T-helper 2 cell treated with Interferon-gamma antibody and Interleukin-4, amounts not matched to agents 5 μg/mL and 100 μg/mL, for 36 hours (primary cell): ENCODE measurements at places on chromosomes 6 and 20.

- H3K27ac ChIP-seq, result no peak overlapping the region
- no peaks in the 10 kb centered on the region for H3K4me1 ChIP-seq
- no peaks in the 10 kb centered on the region for H3K27me3 ChIP-seq
Observed at GRCh38 chr6:18362058-18362561, 25.0 kb upstream of the RNF144B start.

DNA sequence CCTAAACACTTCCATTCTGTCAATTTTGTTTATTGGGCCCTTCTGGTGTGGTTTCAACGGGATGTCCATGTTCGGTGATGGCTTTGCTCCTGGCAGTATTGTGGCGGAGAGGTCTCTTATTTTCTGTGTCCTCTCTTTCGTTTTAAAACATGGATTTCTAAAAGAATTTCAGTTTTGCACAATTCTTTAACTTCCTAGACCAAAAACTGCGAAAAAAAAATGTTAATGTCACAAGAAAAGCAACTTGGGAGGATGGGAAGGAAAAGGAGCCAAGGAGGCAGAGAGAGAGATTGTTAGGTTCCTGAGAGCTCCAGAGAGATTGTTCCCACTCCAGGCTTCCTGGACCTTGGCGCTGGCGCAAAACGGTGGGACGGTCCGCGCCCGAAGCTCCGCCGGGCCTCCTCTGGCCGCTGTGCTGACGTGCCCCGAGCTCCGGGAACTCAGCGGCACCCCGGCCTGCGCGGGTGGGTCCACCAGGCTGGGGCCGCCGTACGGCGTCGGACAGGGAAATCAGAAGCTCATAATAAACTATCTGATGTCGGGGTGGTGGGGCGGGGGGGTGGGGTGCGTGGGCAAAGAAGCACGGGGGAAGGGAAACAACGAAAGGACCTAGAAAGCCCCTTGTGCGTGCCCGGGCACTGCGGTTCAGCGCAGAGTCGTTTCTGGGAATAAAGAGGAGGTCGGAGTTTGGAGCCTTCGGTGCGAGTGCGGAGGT lies 951 bp upstream of the OLIG3 start:
- peak overlapping the region; percentile 54 for H3K4me3 ChIP-seq
- peaks cover 11% of the 10 kb centered on the region for H3K36me3 ChIP-seq
- peak overlapping the region; percentile 72 for H3K27ac ChIP-seq
- no peak for DNase-seq
- H3K4me1 ChIP-seq, result peaks cover 35% of the 10 kb centered on the region
- H3K27me3 ChIP-seq, result peaks cover 92% of the 10 kb centered on the region

- H3K27ac ChIP-seq, result no peak overlapping the region
- peaks cover 5% of the 10 kb centered on the region for H3K27me3 ChIP-seq
- H3K36me3 ChIP-seq, result no peaks in the 10 kb centered on the region
- H3K4me3 ChIP-seq, result no peak overlapping the region
- no peaks in the 10 kb centered on the region for H3K4me1 ChIP-seq
Observed at GRCh38 chr6:166747644-166748595, 120.9 kb upstream of the RPS6KA2 start.

DNA sequence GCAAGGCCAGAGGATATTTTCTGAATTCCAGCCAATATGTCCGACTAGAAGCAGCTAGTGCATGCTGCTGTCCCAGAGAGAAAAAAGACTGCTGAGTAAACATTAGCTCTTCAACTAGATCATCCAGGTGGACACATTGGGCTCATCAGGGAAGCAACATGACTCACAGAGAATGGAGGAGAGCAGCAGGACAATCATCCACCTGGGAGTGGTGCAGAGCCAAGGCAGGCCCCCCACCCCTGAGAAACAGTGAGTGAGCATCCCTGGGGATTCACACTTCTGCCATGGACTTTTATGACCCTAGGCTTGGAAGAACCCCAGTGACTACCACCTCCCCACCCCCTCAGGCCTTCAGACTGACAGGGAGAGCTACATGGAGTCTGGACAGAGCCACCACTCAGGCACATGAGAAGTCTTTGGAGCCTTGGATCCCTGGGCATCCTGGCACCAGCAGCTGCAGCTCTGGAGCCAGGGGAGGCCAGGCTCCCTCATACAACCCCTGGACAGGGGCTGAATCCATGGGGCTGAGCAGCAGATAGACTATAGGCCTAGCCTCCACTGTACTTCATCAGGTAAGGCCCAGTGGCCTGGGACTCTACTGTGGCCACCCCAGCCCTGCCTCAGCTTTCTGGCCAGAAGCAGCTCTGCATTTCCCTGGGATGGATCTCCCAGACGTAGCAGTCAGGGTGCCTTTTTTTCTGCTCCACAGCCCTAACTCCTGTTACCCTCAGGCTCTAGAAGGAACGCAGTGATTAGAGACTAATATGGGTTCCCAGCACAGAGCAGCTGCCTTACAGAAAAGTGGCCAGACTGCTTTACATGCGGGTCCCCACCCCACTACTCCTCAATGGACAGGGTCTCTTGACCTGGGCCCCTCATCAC lies 82.9 kb upstream of the RNF217 start:
- H3K4me1 ChIP-seq, result peaks cover 2% of the 10 kb centered on the region
- peaks cover 3% of the 10 kb centered on the region for H3K27me3 ChIP-seq
- H3K36me3 ChIP-seq, result no peaks in the 10 kb centered on the region
- no peak for DNase-seq

GRCh38 chr6:170371588-170371987 lies 65.0 kb downstream of the FAM120B start:
- H3K36me3 ChIP-seq, result peaks cover 18% of the 10 kb centered on the region
- no peaks in the 10 kb centered on the region for H3K27me3 ChIP-seq
- DNase-seq, result no peak
- peaks cover 5% of the 10 kb centered on the region for H3K4me1 ChIP-seq
- H3K4me3 ChIP-seq, result no peak overlapping the region

DNA sequence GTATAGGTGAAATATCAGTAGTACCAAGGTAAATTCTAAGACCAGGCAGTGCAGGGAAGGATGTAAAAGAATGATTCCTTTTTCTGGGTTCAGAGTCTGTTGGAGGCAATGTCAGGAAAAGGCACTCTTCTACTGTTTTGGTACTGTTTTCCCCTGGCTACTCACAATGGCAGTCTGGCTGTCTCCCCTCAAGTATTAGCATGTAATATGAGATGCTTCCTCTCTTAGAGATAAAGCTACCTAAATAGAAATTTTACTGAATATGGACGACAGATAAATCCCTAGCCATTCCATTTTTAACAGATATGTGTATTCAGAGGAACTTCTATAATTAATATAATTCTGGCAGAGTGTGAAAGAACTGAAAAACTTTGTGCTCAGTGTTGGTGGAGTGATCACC lies 3.5 kb downstream of the RNF8 start:
- peaks cover 3% of the 10 kb centered on the region for H3K27me3 ChIP-seq
- peaks cover 23% of the 10 kb centered on the region for H3K4me1 ChIP-seq
- no peak for DNase-seq
- H3K4me3 ChIP-seq, result no peak overlapping the region

- H3K36me3 ChIP-seq, result no peaks in the 10 kb centered on the region
- H3K4me3 ChIP-seq, result no peak overlapping the region
- H3K4me1 ChIP-seq, result no peaks in the 10 kb centered on the region
- no peak for DNase-seq
- peaks cover 2% of the 10 kb centered on the region for H3K27me3 ChIP-seq
Observed at GRCh38 chr6:12709116-12709515, 7.5 kb upstream of the PHACTR1 start.

- no peak overlapping the region for H3K27ac ChIP-seq
- H3K4me3 ChIP-seq, result no peak overlapping the region
- peaks cover 7% of the 10 kb centered on the region for H3K27me3 ChIP-seq
- H3K4me1 ChIP-seq, result no peaks in the 10 kb centered on the region
Observed at GRCh38 chr6:106785298-106785697, 155.9 kb downstream of the QRSL1 start.

- H3K4me1 ChIP-seq, result peaks cover 5% of the 10 kb centered on the region
- no peak overlapping the region for H3K27ac ChIP-seq
- no peak overlapping the region for H3K4me3 ChIP-seq
- DNase-seq, result no peak
- no peaks in the 10 kb centered on the region for H3K36me3 ChIP-seq
Observed at GRCh38 chr6:120147071-120147871, 797.7 kb upstream of the MAN1A1 start.

DNA sequence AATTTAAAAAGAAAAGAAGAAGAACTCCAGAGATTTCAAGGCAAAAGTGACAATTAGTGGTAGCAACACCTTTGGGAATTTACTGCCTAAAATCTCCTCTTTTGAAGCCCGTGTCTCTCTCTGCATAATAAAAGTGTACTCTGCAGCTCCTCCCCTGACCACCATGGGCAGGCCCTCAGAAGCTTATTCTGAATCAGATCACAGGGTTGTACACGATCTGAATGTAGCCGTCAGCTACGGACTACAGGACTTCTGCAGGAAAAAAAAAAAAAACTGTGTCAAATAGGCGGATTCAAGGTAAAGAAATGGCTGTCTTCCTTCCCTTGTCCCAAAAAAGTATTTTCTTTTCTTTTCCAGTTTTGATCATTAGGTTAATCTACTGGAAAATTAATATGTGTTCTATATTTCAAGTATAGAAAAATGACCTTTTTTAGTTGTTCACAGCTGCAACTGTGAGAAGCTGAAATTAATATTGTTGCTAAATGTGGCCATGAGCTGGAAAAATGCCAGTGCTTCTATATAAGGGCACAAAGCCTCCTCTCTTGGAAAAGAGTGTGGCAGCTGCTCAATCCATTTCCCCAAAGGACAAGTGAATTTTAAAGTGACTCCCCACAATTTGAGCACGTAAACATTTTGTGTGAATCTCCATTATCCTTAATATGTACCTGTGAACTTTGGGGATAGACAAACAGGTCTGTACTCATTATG lies 397.4 kb downstream of the C6orf118 start:
- no peak overlapping the region for H3K27ac ChIP-seq
- H3K4me1 ChIP-seq, result no peaks in the 10 kb centered on the region
- no peaks in the 10 kb centered on the region for H3K36me3 ChIP-seq
- no peak overlapping the region for H3K4me3 ChIP-seq
- no peak for DNase-seq

DNA sequence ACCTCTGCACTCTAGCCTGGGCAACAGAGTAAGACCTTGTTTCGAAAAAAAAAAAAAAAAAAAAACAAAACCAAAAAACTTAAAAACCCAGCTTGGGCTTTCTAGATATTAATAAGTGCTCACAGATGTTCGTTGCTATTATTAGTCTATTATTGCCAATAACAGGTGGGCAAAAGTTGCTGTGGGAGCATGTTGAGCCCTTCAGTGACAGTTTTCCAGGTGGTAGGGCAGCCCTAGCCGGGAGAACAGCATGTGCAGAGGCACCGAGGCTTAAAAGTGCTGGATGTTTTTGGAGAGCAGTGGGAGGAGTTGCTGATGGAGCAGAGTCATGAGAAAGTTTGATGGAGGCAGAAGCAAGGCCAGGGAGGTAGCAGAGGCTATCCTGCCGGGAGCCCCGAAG lies 4.4 kb downstream of the PPP1R16B start:
- no peak overlapping the region for H3K4me3 ChIP-seq
- no peaks in the 10 kb centered on the region for H3K27me3 ChIP-seq
- H3K4me1 ChIP-seq, result peaks cover 53% of the 10 kb centered on the region
- H3K36me3 ChIP-seq, result peaks cover 46% of the 10 kb centered on the region

GRCh38 chr20:36217226-36217625 lies 19.1 kb upstream of the AAR2 start:
- H3K36me3 ChIP-seq, result no peaks in the 10 kb centered on the region
- no peak overlapping the region for H3K4me3 ChIP-seq
- no peak overlapping the region for H3K27ac ChIP-seq
- H3K27me3 ChIP-seq, result no peaks in the 10 kb centered on the region

- H3K27ac ChIP-seq, result no peak overlapping the region
- peaks cover 15% of the 10 kb centered on the region for H3K4me1 ChIP-seq
- no peak overlapping the region for H3K4me3 ChIP-seq
- H3K36me3 ChIP-seq, result no peaks in the 10 kb centered on the region
Observed at GRCh38 chr6:155441112-155441465, 14.6 kb downstream of the NOX3 start.

GRCh38 chr20:57970116-57970515 lies 258.3 kb downstream of the ANKRD60 start:
- H3K4me3 ChIP-seq, result no peak overlapping the region
- DNase-seq, result no peak
- no peaks in the 10 kb centered on the region for H3K27me3 ChIP-seq
- H3K4me1 ChIP-seq, result no peaks in the 10 kb centered on the region
- no peaks in the 10 kb centered on the region for H3K36me3 ChIP-seq
- H3K27ac ChIP-seq, result no peak overlapping the region

- DNase-seq, result no peak
- no peaks in the 10 kb centered on the region for H3K36me3 ChIP-seq
- peaks cover 3% of the 10 kb centered on the region for H3K27me3 ChIP-seq
- H3K27ac ChIP-seq, result no peak overlapping the region
Observed at GRCh38 chr6:133187657-133188453, 53.3 kb upstream of the EYA4 start.

DNA sequence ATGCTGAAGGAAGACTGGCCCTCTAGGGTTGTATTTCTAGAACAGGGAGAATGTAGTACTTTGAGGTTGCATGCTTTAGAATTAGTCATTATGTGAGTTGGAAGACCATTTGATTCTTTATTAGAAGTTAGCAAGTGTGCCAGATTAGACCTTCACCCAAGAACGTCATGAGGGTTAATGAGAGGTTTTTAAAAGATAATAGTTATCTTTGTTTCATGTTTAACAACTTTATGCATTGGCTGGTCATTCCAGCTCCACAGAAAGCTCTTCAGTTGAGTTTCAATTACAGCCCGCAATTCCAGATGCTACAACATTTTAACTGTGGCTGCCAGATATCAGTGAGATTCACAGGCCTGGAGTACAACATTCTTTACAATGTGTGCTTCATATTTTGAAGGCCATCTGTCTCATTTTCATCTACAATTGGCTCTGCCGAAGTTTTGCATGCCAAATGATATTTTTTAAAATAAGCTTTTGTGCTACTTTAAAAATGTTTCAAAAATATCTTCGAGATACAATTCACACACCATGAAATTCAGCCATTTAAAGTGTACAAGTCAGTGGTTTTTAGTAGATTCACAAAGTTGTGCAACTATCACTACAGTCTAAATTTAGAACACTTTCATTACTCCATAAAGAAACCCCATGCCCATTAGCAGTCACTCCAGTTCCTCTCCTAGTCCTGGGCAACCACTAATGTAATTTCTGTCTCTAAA lies 61.1 kb upstream of the FBXO30 start:
- H3K36me3 ChIP-seq, result peaks cover 3% of the 10 kb centered on the region
- no peak overlapping the region for H3K27ac ChIP-seq
- no peak overlapping the region for H3K4me3 ChIP-seq

DNA sequence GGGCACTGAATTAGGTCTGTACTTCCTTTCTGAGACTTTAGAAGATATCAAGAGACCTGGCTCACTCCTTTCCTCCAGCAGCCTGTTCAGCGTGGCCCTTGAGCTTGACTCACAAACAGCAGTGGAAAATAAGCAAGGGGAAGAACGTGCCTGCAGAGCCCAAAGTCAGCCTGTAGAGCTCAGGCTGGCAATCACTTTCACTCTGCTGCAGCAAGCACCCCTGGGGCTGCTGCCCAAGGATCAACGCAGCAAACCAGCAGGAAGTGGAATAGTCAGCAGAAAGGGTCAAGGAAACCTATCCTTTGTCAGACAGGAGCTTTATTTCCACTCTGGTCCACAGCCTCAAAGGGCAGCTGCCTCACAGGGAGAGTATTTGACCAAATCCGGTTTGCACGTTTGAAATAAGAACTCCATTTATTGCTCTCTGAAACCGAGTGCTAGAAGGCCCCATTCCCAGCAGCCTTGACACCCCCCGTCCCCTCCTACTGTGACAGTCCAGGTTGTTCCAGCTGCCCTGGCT lies 77.4 kb downstream of the PRDM1 start:
- H3K36me3 ChIP-seq, result peaks cover 11% of the 10 kb centered on the region
- no peaks in the 10 kb centered on the region for H3K27me3 ChIP-seq
- H3K27ac ChIP-seq, result peak overlapping the region; percentile 98
- peak; percentile 63 for DNase-seq
- peaks cover 67% of the 10 kb centered on the region for H3K4me1 ChIP-seq

- no peak overlapping the region for H3K4me3 ChIP-seq
- DNase-seq, result no peak
- no peaks in the 10 kb centered on the region for H3K36me3 ChIP-seq
- H3K27ac ChIP-seq, result no peak overlapping the region
- H3K27me3 ChIP-seq, result peaks cover 3% of the 10 kb centered on the region
Observed at GRCh38 chr20:36541768-36542488, 609 bp downstream of the MYL9 start.
